ENCODE measurements at places on chromosomes 3 and 15.

DNA sequence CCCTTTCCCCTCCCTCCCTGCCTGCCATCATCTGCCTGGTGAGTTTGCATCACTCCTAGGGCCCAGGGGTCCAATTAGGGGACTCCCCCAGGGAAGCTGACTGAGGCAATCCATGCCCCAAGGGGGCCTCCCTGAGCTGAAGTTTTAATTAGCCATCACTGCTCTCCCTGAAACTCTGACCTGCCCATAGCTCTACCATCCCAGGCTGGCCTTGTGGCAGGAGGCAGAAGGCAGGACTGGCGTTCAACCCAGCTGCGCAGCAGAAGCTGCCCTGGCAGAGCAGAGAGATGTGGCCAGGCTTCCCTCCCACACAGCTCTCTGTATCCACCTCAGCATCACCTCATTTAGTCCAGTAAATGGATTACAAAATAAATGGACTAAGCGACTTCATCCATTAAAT is 7.7 kb upstream of the C15orf39 start:
- DNase-seq, result no peak

GRCh38 chr15:74958908-74959585 is 2.5 kb upstream of the RPP25 start:
- no peak for DNase-seq

GRCh38 chr3:177282119-177282655 is 84.9 kb upstream of the TBL1XR1 start:
- DNase-seq, result no peak

GRCh38 chr3:144624656-144625055 is 653.0 kb downstream of the DIPK2A start:
- DNase-seq, result no peak

DNA sequence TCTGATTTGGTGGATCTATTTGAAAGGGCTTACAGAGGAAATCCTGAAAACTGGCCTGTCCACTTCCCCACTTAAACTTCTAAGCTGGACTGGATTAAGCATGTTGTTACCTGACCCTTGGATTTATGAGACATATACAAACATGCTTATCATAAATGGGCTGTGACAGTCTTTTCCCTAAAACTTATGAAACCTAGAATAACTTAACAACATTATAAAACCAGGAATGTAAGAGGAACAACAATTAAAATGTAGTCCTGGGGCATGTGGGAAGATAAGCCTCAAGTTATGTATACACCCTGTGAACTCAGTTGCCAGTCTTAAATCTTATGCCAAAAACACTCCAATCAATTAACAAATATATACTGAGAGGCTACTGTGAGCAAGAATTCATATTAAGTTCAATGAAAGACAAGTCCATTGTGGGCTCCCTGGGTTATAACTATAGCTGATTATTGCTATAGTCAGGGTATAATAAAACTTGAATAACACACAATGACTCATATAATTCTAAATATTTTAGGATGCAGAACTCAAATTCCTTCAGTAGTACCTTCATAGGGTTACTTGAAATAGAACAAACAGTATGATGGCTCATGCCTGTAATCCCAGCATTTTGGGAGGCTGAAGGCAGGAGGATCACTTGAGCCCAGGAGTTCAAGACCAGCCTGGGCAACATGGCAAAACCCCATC is 87.2 kb upstream of the PPIB start:
- DNase-seq, result no peak

DNA sequence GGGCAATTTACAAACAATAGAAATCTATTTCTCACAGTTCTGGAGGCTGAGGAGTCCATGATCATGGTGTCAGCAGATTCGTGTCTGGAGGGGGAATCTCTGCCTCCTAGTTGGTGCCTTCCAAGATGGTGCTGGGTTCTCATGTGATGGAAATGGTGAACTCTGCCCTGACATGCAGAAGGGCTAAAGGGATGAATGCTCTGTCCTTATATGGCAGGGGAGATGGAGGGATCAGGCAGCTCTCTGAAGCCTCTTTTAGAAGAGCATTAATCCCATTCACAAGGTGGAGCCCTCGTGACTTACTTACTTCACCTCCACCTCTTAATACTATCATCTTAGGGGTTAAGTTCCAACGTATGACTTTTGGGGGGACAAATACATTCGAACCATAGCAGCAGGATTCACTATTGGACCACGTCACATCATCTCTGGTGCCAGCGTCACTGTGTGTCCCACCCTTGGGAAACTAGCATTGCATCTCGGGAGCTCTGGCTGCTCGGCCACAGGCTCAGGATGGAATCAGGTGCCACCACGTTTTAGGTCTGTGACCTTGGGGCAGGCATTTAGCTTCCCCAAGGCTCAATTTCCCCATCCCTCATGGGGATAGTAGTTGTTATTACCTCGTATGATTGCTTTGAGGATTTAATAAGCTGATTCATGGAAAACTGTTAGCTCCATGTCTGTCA is 53.0 kb downstream of the SV2B start:
- DNase-seq, result no peak

GRCh38 chr3:123262868-123263267 is 61.1 kb downstream of the SEC22A start:
- DNase-seq, result no peak

DNA sequence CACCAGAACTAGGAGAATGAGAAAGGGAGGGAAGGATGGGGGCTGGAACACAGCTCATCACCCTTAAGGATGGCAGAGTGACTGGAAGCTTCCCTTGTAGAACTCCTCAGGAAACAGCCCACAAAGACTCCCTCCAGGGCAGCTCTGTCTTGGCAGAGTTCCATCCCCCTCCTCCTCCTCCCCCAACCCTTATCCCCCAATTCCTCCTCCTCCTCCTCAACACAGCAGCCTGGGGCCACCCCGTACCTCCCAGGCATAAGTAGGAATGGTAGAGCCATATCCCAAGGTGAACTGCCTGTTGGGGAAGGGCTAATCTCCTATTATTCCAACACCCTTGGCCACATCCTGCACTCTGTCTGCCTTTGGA is 38.8 kb downstream of the ADCY5 start:
- DNase-seq, result no peak

- no peak for DNase-seq
Measured at GRCh38 chr15:83954506-83954905, 281.1 kb upstream of the GOLGA6L4 start.

DNA sequence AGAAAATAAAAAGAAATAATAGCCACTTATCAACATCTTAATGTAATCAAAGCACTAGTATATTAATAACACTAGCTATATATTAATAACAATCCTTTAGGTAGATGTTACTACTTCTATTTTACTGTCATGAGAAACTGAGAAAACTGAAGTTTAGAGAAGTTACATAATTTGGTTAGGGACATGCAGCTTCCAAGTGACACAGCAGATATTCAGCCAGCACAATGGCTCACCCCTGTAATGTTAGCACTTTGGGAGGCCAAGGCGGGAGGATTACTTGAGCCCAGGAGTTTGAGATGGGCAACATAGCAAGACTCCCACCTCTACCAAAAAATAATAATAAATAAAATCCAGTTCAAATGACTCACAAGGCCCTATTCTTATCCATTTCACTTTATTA is 1.9 kb upstream of the UBR1 start:
- DNase-seq, result no peak

DNA sequence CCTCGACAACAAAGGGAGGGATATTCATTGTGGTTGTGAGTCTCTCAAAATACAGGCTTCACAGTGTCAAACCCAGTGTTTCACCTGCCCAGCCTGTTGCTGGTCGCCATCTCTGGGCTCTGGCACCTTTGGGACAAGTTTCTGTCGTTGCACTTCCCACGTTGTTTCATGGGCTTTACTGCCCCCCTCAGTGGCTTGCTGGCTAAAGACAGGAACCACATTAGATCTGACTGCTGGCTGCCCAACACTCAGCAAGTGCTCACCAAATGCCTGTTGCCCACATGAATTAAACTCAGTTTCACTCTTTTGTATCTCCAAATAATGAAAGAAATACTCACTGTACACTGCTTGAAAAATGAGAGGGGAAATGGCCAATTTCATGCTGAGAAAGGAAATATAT is 27.6 kb downstream of the FOXL2 start:
- no peak for DNase-seq
